ENCODE measurements at places on chromosomes 16 and 17.

DNA sequence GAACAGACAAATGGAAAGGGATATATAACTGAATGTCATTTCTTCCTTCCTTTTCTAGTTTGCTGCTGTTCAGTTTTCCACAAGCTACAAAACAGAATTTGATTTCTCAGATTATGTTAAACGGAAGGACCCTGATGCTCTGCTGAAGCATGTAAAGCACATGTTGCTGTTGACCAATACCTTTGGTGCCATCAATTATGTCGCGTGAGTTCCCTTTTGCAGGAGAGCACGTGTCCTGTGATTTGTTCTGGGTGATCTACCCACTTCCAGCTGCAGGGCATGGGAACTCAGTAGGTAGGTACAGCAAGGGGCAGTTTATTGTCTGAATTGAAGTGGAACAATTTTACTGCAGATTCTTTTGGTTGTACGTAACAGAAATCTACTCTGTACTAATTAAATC is 8.8 kb downstream of the ITGAL start:
- DNase-seq: no peak

DNA sequence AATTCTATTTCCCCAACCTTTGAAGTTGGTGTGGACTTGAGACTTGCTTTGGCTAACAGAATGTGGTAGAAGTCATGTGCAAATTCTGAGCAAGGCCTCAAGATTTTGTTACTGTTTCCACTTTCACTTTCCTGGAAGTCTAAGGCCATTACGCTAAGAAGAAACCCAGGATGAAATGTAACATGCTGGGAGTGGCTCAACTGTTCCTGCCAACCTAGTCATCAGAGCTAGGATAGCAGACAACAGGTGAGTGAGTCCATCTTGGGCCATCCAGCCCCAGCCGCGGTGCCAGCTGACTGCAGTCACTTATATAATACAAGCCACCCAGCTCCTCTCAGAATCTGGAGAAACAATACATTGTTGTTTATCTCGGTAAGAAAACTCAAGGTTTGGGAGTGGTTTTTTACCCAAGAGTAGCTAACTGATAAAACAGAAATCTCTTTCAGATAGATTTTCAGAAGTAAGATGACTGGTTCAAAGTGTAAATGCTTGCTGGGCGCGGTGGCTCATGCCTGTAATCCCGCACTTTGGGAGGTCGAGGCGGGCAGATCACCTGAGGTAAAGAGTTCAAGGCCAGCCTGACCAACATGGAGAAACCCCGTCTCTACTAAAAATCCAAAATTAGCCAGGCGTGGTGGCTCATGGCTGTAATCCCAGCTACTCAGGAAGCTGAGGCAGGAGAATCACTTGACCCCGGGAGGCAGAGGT is 10.7 kb upstream of the STX4 start:
- DNase-seq: no peak

DNA sequence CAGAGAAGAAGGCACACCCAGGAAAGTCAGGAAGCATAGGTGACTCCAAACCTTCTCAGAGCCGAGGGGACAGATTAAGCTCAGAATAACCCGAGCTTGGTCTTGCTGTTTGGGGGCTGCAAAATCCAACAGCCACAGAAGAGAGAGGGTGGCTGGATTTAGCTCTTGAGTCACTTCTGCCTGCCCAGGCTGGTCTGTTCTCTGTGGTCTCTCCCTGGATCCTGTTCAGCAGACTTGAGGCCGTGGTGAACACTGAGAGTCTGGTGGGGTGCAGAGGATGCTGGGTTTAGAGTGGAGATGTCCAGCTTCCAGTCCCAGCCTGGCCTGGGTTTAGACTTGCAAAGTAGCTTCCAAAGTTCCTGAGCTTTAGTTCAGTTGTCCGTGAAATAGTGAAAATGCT is 8.8 kb downstream of the SLC26A11 start:
- DNase-seq: no peak

DNA sequence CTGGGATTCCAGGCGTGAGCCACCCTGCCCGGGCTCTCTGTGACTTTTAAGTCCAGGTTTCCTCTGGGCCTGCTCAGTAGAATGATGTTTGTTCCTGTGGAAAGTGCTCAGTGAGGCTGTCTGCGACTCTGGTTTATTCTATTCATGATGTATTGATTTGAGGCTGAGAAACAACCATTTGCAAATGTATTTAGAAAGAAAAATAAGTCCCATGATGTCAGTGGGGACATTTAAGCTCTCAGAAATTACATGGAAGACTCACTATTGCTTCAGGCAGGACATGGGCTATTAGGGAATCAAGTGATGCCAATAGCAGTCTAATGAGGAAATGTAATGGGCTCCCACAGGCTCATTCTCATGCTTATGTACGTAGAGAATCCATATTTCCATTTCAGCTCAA is 22.2 kb upstream of the KCNG4 start:
- no peak for DNase-seq

- no peak for DNase-seq
These were observed 763 bp downstream of the ZKSCAN2 start for GRCh38 chr16:25256695-25257469.

Data from CD4-positive, alpha-beta T cell treated with Interleukin-4 for 1 hour (primary cell).